ENCODE measurements at places on chromosomes 4 and X. TPM values are rescaled to one million over a fixed set of nuclear protein-coding genes. Genes with fewer than 3 reads are reported as not detected.

The MEPE gene
- not detected for total RNA-seq

The SGMS2 gene
- total RNA-seq: 91.5 TPM

The DRP2 gene
- 0.33 TPM for total RNA-seq

The VCX3A gene
- not detected for total RNA-seq

The ANXA3 gene
- 191 TPM for total RNA-seq

The TRAM1L1 gene
- total RNA-seq: 1.1 TPM

The METAP1 gene
- total RNA-seq: 48.8 TPM

The SNCA gene
- 94.4 TPM for total RNA-seq

The DCHS2 gene
- 0.19 TPM for total RNA-seq

The GAR1 gene
- total RNA-seq: 7.9 TPM

The GAGE1 gene
- not detected for total RNA-seq

The XK gene
- total RNA-seq: 0.10 TPM

The SLC39A8 gene
- total RNA-seq: 6.9 TPM

The ZNF674 gene
- total RNA-seq: 5.5 TPM

The PWWP3B gene
- total RNA-seq: 0.19 TPM

The MAGEE1 gene
- 1.3 TPM for total RNA-seq

The DDX53 gene
- total RNA-seq: not detected

The TRPC5OS gene
- not detected for total RNA-seq

The GLOD5 gene
- not detected for total RNA-seq

The GAGE2A gene
- total RNA-seq: not detected

The CFP gene
- total RNA-seq: 0.38 TPM

The SLC16A2 gene
- 2.0 TPM for total RNA-seq

The CTAG1B gene
- total RNA-seq: not detected

The RAB39B gene
- 0.10 TPM for total RNA-seq

The CFAP47 gene
- total RNA-seq: not detected

The MTCP1 gene
- 2.9 TPM for total RNA-seq

The PAGE1 gene
- total RNA-seq: not detected

The SERTM2 gene
- not detected for total RNA-seq

The WNK3 gene
- total RNA-seq: 0.65 TPM

The AREG gene
- 0.29 TPM for total RNA-seq

The SHROOM2 gene
- total RNA-seq: 17.0 TPM

The NPY2R gene
- not detected for total RNA-seq

The KCNIP4 gene
- not detected for total RNA-seq

The IDH3G gene
- 53.2 TPM for total RNA-seq

The SLC6A14 gene
- not detected for total RNA-seq

The SPCS3 gene
- 114 TPM for total RNA-seq

The NXT2 gene
- 5.9 TPM for total RNA-seq

The DDIT4L gene
- total RNA-seq: 8.0 TPM

The PRDM8 gene
- 0.65 TPM for total RNA-seq
